ENCODE measurements at places on chromosomes 2 and 18.

- DNase-seq: no peak
Measured at GRCh38 chr2:43239981-43240765, 13.8 kb upstream of the ZFP36L2 start.

DNA sequence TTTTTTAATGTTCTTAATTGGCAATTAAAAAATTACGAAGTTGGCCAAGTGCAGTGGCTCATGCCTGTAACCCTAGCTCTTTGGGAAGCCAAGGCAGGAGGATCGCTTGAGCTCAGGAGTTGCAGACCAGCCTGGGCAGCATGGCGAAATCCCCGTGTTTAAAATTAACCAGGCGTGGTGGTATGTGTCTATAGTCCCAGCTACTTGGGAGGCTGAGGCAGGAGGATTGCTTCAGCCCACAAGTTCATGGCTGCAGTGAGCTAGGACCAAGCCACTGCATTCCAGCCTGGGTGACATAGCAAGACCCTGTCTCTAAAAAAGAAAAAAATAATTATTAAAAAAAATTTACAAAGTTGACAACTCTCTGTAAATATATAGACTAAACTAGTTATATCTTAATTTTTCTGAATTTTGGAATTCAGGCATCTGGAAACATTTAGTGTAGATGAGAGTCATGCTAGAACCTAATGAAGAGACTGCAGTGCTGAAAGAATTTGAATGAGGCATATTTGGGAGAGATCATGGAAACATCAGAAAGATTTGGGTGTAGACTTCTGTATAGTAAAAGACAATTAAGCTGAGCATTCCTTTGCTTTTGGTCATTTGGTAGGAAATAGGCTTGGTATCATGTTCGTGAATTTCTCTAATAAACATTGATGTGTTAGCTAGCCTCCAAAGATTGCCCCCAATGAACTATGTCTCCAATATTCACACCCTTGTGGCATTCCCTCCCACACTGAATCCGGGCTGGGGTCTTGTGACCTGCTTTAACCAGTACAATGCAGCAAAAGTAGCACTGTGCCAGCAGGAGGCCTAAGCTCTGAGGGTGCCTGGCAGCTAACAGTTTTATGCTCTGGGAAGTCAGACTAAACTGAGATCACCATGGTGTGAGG, 4.2 kb upstream of the ROCK1 start:
- no peak for DNase-seq

GRCh38 chr2:220241423-220241822, 614.0 kb downstream of the SLC4A3 start:
- DNase-seq: no peak

- no peak for DNase-seq
Measured at GRCh38 chr2:223696719-223697118, 94.6 kb upstream of the SCG2 start.

DNA sequence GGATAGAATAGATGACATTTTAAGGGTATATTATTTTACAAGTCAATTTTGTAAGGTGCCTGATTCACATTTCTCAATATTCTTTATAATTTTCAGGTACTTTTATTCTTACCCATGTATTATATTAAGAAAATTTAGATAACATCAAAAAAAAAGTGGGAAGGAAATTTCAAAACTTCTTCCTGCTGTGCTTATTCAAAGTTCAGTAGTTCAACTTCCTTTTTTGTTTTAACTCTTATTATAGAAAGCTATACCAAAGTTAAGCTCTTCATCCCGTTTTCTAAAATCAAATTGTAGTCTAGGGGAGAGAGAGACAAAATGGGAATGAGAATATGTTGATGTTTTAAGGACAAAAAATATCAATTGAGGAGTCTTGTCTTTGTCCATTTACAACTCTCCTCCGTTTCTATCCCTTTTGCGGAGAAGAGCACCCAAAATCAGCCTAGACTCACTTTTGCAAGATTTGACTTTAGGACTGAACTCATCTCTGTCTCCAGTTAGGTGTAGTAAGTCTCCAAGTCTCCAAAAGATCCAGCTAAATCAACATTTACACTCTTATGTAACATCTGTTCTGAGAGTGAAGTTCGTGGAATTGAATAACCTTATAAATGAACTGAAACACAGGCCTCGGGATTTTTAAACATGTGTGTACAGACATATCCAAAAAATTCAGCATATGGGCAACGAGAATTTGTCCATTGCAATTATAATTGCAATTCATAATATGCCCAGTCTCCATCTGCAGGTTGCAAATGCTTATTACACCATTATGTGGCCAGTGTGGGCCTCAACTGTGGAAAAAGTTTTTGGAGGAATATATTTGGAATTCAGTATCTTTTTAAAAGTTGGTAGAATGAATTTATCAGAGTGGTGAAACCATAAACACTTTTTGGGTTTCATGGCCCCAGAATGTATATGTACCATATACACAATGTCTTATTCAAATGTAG, 23.9 kb downstream of the FAM124B start:
- no peak for DNase-seq

DNA sequence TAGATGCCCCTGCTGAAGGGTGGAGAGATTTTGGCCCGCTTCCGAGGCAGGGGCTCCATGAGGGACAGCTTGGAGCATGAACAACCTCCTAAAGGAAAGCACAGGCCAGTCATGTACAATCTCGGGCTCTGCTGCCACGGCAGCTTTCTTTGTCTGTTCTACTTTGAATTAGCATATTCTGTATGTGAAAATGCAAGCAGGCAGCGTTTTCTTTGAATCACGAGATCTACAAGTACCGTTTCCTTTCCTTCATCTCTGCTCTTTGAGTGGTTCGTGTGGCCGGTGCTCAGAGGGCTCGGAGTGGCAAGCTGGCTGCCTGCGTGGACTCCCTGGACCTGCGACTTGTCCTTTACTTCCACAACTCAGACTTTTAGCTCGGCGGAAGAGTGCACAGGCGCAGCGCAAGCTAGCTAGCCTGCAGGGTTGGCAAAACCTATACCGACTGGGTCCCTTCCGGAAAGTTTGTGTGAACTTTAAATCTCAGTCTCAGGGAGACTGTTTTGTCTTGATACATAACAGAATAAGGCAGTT, 6.9 kb downstream of the TWIST2 start:
- DNase-seq: no peak

- DNase-seq: no peak
Measured at GRCh38 chr2:17476064-17476463, 42.2 kb downstream of the RAD51AP2 start.

GRCh38 chr18:8448130-8448529, 161.1 kb upstream of the RAB12 start:
- DNase-seq: no peak

Measured in CD4-positive, alpha-beta T cell treated with Interleukin-6 at 100 ng/mL for 8 hours (primary cell).